ENCODE measurements at places on chromosomes 3 and 15.

DNA sequence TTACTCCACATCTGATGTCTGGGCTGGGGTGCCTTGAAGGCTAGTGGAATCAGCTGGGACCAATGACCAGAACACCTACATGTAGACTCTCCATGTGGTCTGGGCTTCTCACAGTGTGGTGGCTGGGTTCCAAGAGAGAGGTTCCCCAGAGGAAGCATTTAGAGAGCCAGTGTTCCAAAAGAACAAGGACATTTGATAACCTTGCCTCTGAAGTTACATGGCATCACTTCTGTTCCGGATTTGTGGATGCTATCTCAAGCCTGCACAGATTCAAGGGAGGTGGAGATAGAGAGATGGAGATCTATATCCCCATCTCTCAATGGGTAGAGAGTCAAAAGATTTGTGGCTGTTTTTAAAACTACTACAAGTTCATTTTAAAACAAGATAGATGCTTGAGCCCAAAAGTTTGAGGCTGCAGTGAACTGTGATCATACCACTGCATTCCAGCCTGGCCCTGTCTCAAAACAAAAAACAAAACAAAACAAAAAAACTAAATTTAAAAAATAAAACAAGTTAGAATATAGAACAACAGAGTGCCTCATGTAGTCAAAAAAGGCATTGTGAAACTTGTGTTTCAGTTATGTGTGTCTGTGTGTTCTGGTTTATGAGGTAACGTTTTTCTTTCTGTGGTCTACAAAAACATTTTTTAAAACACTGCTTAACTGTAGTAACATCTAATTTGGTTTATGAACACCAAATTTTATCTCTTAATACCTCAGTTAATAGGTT is 44.8 kb downstream of the PDE8A start:
- DNase-seq: no peak

GRCh38 chr15:47504624-47505256 is 212.6 kb upstream of the SEMA6D start:
- DNase-seq: peak; percentile 27

DNA sequence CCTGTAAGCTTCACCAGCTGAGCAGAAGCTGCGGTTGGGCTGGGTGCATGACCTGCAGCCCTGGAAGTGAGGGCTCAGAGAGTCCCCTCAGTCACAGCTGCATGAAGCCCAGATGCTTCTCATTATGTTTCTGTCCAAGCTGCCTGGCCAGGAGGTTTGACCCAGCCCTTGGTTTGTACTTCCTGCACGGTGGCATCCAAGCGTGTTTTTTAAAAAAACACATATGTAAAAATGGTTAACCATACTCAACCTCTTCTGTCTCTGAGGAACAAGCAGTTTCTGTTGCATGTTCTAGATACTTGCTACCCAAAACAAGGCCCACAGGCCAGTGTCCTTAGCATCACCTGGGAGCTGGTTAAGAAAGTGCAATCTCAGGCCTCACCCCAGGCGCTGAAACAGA is 76.0 kb upstream of the ATP10A start:
- no peak for DNase-seq

DNA sequence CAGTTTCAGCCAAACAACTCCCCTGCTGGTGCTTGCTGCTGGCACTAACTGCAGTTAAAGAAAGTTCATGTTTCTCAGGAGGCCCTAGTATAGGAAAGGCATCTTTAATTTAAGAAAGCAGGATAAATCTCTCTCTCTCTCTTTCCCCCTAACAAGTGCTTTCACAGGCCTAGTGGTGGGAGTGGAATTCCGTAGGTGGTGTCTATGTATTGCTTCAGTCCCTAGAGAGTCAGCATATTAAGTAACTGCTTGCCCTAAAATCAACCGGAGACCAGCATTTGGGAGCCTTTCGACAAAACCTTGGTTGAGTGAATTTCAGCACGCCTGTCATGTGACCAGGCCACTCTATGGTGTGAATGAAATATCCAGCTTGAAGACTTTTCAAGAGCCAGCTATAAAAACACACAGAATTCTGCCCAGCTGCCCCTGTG is 169.2 kb upstream of the TGFBR2 start:
- DNase-seq: no peak

All from glutamatergic neuron (in vitro differentiated cells).